T follicular helper cell (primary cell): ENCODE measurements at places on chromosomes 11 and 22.

- no peak for DNase-seq
These were observed 5.9 kb downstream of the DBX1 start for GRCh38 chr11:20154381-20154780.

DNA sequence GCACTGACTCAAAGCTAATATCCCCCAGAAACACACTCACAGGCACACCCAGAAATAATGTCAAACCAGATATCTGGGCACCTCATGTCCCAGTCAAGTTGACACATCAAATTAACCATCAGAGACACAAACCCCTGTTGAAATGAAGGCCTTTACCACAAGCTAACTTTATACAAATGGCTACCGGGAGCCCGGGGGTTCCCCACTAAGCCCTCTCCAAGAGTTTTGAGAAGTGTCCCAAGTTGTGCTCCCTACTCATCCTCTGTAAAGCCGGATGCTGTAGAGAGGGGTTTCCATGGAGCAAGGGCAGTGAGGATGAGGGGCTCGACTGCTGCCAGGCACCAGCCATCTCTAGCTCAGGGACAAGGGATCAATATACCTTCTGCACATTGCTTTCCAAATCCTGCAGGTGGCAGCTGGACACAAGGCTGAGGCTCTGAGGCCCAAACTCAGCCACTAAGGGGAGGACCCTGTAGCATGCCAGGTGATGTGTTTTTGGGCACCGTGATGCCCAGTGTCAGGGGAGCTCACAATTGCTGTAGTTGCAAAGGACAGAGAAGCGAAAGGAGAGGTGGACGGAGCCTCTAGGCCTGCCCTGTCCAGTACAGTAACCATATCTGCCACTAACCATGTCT is 145.7 kb downstream of the TTC17 start:
- no peak for DNase-seq

- no peak for DNase-seq
These were observed 29.9 kb upstream of the BSX start for GRCh38 chr11:123011510-123011909.

GRCh38 chr11:12802418-12803085 is 128.3 kb downstream of the TEAD1 start:
- no peak for DNase-seq

DNA sequence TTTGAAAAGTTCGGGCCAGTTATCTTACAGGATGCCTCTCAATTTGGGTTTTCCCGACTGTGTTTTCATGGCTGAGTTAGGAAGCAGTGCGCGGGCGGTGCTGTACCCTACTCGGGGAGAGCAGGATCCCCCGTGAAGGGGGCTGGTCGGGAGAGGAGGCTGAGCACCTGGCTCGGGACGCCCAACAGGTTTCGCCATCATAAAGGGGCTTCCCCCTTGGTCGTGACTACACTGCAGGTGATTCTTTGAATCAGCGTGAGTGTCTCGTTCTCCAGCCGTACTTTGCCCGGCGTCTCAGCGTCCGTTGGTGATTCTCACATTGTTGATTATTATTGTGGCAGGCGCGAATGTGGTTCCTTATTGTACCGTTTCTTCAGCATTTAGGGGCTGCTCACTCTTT is 46.6 kb downstream of the ST14 start:
- DNase-seq, result no peak

DNA sequence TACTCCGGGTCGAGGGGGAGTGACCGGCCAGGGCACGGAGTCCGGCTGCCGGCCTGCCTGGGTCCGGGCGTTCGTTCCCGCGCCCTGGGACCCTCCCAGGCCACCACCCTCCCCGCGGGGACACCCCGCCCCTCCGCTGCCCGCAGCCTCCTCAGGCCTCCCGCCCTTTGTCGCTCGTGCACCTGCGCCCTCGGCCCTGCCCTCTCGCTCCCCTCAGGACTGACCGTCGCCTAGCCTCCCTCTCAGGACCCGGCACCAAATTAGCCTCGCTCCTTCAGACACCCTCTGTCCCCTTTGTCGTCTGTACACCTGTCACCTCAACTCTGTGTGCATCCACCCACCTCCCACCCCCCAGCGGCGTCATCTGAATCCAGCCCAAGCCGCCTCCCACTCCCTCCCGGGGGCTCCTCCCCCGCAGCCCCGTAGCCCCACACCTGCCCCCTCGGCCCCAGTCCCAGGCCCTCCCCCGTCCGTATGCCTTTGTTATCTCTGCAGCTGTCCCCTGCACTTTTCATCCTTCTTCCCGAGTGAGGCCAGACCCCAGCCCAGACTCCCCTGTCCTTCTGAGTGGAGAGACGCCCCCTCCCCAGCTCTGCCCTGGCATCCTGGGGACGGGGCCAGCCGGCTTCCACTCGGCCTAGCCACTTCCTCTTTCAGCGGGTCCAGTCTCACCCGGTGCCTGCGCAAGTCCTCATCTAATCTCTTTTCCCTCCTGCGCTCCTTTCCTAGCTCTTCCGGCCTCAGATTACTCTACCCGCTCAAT is 643 bp downstream of the TIGD3 start:
- peak; percentile 66 for DNase-seq

- DNase-seq, result no peak
These were observed 18.5 kb upstream of the SPTBN2 start for GRCh38 chr11:66747480-66747879.

DNA sequence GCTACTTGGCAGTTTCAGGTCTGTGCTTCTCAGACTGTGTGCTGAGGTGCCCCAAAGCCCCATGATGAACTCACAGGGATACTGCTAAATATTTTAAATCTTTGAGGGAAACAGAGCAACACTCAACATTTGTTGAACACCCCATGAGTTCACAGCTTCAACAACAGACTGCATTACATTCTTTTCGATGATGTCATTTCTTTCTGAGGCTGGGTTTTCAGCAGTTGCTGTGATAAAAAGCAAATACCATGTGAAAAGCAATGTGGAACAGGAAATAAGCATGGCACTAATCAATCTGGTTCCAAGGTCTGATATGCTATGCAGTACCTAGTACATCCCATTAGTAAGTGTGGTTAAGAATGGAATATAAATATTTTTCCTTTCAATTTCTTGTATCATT is 82.7 kb downstream of the RPL27A start:
- no peak for DNase-seq

- no peak for DNase-seq
These were observed at the start of gene TTC36 for GRCh38 chr11:118527109-118527508. TSS of gene TTC36 (plus strand) at chr11:118527474. CDS start at chr11:118527495, 21 bp downstream.

DNA sequence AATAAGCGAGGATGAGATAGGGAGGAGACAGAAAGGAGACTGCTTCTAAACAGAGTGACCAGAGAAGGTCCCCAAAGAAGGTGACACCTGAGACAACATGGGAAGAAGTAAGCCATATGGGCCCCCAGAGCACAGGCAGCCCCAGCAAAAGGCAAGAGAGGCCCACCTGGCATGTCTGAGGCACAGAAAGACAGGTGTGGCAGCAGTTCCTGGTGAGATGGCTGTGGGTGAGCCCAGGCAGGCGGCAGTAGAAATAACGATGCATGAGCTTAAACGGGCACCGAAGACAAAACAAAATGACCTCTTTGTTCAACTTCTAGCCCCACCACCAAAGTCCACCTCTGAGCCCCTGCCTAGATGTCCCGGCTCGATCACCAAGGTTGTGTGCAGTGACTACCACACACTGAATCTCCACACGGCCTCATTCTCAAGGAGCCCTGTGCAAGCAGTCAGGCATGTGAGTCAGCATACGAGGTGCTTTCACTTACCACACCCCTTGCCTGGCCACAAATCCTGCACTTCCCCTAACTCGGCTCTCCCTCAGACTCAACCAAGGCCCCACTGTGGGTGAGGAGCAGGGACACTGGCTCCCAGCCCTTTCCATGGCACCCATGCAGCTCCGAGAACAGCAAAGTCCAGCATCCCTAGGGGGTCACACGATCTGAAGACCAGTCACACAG is 77.6 kb downstream of the PACSIN2 start:
- DNase-seq, result no peak

- peak; percentile 62 for DNase-seq
These were observed 5.9 kb upstream of the GRAMD4 start for GRCh38 chr22:46614025-46614931.

GRCh38 chr22:33579448-33580093 is 340.7 kb downstream of the LARGE1 start:
- no peak for DNase-seq

DNA sequence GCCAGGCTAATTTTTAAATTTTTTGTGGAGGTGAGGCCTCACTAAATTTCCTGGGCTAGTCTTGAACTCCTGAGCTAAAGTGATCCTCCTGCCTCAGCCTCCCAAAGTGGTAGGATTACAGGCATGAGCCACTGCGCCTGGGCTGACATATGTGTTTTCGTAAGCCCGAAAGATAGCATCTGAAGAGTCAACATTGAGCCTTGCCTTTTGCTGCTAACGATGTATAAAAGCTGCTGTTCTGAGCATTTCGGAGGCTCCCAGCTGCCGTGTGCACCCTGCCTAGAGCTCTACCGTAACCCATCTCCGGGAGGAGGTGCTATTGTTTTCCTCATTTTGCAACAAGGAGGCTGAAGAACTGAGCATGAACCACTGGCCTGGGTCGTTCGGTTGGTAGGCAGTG is 18.1 kb upstream of the PPP6R3 start:
- no peak for DNase-seq

DNA sequence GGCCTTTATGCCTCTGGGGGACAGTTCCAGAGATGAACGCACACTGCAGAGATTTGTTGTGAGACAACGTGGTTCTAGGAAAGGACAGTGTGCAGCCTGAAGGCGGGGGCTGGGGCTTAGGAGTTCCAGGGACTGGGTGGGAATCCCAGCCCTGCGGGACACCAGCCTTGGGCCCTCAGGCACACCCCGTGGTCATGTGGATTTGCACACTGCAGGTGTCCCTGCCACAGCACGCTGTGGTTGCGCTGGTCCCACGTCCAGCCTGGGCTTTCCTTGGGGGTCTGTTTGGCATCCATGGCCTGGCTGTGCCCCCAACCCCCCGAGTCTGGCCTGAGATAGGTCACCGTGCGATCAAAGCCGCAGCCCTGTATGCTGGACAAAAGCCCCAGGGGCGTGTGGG is 7.3 kb downstream of the SHISAL1 start:
- no peak for DNase-seq

DNA sequence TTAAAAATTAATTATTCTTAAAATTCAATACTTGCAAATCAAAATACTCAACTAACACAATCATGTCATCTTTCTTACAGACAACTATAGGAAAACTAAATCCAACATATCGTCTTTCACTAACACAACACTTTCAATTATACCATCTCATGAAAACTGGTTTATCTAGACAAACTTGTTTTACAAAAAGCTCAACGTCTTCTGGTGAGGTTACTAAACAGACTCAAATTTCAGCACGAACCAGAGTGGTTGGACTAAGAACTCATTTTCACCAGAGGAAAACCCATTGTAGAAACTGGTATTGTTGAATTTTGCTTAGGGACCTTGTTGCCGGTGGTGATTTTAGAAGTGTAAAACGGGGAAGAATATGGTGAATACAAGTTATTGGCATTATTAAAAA is 52.2 kb downstream of the NUP98 start:
- DNase-seq, result no peak

GRCh38 chr11:112630496-112630895 is 330.7 kb upstream of the NCAM1 start:
- DNase-seq, result no peak

GRCh38 chr11:12845739-12846358 is 163.3 kb upstream of the RASSF10 start:
- DNase-seq, result no peak

- no peak for DNase-seq
These were observed 83.2 kb upstream of the EED start for GRCh38 chr11:86161336-86161735.

DNA sequence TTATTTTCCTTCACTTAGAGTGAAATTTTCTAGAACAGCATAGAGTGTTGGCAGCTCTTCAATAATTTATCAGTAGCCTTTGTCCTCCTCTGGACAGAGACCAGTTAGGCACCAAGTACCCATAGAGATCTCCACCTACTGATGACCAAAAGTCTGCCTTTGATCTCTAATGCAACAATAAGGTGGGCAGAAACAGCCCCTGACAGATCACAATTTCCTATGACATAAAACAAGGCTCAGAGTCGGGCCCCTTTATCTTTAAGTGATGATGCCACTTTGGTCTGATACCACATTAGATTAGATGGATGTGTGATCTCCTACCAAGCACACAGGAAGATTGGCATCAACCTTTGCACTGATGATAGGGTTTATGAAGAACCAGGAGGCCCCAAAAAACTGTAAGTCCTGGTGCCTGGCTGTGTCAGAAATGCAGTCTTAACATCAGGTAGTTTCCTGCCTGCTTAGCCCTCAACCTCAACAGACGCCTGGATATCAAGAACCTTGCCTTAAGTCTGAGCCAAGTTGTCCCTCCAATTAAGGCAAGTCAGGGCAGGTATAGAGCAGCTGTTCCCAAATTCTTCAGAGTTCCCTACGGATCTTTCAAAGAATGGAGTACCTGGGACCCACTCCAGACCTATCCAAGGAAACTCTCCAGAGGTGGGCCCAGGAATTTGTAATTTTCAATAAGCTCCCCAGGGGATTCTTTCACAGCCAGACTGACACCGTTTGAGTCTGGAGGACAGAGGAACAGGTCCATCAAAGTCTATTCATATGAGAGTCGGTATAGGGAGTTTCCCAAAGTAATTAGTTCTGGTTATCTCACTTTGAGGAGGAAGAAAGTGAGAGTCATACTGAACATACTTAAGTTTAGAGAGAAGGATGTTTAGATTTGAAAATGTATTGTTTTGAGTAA is 30.6 kb upstream of the TMPRSS4 start:
- peak; percentile 27 for DNase-seq

GRCh38 chr11:67344264-67344663 is 9.1 kb downstream of the POLD4 start:
- no peak for DNase-seq

- peak; percentile 46 for DNase-seq
These were observed 10.9 kb upstream of the APOBEC3C start for GRCh38 chr22:39003165-39003638.

DNA sequence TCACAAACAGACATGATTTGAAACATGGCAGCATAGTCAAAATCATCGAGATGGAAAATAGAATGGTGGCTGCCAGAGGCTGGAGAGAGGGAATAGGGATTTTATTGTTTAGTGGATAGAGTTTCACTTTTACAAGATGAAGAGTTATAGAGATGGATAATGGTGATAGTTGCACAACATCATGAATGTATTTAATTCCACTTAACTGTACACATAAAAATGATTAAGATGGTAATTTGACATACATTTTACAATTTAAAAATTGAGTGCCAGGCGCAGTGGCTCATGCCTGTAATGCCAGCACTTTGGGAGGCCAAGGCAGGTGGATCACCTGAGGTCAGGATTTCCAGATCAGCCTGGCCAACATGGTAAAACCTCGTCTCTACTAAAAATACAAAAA is 21.2 kb downstream of the TTC28 start:
- no peak for DNase-seq

DNA sequence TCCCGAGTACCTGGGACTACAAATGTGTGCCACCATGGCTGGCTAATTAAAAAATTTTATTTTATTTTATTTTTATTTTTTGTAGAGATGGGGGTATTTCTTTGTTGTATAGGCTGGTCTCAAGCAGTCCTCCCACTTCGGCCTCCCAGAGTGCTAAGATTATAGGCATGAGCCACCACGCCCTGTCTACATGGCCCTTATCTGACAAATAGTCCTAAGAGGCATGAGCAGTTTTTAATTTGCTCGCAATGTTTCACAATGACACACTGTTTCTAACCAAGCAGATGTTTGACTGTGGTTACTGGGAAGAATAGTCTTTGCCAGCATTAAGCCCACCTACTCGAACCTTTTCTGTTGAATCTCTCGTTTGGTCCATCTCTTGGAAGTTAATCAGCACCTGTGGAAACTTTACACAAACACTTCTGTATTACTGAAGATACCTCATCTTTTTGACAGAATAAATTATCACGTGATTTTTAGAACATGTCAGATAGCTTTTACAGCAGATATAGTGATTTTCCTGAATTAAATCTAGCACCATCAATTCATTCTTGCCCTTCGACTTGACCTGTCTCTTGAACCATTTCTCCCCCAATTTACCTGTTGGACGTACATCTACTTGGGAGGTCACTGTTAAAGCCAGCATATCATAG is 71.4 kb downstream of the MTMR3 start:
- DNase-seq, result no peak
